Kidney epithelial cell (primary cell): ENCODE measurements at places on chromosomes 1 and 21. TPM values are rescaled to one million over a fixed set of nuclear protein-coding genes. Genes with fewer than 3 reads are reported as not detected.

Gene FAM110D
- 0.07 and 0.79 TPM in 2 replicates for total RNA-seq

DNA sequence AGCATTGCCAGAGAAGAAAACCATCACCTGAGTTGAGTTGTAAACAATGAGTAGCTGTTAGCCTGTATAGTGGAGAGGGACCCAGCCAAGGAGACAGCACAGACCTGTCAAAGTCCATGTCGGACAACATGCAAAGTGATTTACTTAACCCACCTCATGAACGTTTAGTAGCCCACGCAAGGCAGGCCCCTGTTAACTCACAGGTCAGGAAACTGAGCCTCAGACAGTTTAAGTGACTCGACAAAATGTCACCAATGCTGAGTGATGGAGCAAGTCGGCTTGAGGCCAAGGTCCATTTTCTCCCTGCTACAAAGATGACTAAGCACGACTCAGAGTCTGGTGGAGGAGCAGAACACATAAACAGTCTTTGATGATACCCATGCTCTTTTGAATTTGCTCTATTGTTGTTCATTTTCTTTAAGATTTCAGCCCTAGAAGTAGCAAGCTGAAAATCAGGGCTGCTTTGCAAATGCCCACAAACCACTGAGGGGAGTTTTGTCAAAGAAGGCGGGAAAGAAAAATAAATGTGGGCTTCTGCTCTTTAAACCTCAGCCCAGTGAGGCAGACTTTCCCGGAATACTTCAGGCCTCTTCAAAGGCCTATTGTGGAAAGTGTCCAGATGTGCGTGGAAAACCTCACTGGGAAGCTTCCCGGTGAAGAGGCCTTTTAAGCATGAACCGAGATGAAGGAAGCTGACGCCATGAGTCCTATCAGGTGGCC, 83.8 kb upstream of the HOOK1 start:
- DNase-seq = peak; percentile 76

- no peak for DNase-seq
These were observed 50.2 kb downstream of the UBE4B start for GRCh38 chr1:10082785-10083479.

DNA sequence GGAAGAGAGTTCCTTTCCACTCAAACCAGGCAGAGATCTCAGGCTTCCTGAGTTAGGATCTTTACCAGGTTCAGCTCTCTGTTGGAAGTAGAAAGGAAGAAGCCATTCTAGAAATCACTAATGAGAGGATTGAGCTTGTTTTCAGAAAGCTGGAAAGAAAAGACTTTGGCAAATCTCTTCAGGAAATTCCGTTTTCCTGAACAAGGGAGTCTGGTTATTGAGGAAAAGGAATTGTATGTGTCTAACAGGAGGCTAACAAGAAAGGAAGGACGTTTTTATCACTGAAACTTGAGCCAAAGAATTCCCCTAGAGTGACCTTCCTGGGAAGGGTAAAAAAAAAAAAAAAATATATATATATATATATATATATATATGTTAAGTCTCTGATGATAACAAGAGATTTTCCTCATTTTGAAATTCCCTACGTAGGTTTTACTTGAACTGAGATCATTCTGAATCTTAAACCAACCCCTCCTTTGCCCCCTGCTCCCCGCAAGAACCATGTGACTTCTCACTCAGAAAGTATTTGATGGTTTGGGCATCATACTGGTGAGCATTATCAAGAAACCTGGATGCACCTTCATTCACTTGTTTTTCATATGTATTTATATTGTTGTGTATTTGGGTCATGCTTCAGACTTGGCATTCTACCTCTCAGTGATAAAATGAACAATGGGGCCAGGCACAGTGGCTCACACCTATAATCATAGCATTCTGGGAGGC, 98.4 kb upstream of the BMP8A start:
- no peak for DNase-seq

GRCh38 chr1:231335663-231336602, 1.7 kb downstream of the EXOC8 start:
- no peak for DNase-seq

DNA sequence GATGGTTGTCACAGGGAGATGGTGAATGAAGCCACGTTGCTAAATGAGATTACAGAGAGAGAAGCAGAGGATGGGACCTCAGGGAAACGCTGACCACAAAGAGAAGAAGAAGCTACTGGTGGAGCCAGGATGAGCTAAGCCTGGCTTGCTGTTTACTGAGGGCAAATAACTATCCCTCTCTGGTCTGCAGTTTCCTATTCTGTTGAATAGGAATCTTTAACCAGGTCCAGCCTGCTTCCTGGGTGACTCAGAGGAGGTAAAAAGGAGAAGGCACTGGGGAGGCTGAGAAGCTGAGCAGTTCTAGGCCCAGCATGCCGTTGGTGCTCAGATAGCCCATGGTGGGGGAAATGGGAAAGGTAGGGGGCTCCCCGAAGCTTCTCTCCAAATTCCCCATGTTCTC, 29.6 kb downstream of the DMBX1 start:
- DNase-seq = no peak
